ENCODE measurements at places on chromosomes 6 and 20.
A peak's percentile ranks its signal among the peaks of the same experiment; 100 is the strongest.

DNA sequence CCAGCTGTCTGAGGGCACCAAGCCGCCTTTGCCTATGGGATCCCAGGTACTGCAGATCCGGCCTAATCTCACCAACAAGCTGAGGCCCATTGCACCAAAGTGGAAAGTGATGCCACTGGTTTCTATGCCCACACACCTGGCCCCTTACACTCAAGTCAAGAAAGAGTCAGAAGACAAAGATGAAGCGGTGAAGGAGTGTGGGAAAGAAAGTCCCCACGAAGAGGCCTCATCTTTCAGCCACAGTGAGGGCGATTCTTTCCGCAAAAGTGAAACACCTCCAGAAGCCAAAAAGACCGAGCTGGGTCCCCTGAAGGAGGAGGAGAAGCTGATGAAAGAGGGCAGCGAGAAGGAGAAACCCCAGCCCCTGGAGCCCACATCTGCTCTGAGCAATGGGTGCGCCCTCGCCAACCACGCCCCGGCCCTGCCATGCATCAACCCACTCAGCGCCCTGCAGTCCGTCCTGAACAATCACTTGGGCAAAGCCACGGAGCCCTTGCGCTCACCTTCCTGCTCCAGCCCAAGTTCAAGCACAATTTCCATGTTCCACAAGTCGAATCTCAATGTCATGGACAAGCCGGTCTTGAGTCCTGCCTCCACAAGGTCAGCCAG lies 283.0 kb downstream of the TSHZ2 start:
- DNase-seq, result no peak

DNA sequence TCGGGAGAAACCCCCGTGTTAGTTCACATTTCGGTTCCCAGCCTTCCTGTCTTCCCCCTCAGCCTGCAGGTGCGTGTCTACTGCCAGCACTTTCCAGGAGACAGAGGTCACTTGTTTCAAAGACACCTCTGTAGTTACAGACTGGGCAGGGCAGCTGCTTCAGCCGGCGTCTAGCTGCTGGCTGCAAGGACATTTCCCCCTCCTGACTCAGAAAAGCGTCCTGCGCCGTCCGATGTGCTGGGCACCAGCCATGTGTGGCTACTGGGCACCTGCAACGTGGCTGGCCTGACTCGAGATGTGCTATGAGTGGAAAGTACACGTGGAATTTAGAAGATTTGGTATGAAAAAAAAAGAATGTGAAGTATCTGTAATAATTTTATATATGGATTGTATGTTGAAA lies 37.6 kb downstream of the RRBP1 start:
- no peak for DNase-seq

DNA sequence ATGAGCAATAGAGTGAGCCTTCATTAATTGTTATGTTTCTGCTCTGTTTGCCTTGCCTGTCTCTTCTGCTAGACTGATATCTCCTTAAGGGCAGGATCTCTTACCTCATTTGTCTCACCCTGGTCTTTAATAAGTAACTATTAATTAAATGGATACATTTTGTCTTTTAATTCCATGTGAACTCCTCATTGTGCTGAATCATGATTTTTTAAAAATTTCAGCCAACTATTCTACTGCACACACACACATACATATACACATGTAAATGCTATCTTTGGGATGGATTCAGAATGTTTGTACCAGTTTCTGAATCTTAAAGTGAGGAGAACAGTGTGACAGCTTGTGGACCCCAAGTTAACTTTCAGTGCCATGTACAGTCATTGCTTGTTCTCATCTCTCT lies 731.1 kb upstream of the MAP3K7 start:
- DNase-seq, result no peak

- DNase-seq, result no peak
Measured at GRCh38 chr6:119147101-119148053, 68.9 kb upstream of the FAM184A start.

- no peak for DNase-seq
Measured at GRCh38 chr6:168326294-168327261, 7.0 kb upstream of the DACT2 start.

GRCh38 chr20:41268402-41268801 lies 49.1 kb downstream of the ZHX3 start:
- DNase-seq, result no peak

DNA sequence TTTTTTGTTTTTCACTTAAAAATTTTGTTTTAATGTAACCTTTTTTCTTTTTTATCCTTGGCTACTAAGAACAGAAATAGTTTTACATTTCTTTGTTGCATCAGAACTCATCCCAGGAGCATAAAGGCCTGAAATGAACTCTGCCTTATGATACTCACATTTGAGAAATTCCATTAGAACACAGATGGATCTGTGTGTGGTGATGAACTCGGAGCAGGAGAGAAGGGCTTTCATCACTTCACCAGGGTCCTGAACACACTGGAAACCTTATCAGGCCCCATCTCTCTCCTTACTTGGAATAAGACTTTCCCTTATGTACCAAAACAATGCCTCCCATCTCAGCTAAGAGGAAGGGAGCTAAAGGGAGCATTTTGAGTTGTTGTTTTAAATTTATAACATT lies 139.4 kb downstream of the PHF3 start:
- no peak for DNase-seq

GRCh38 chr6:157381631-157382621 lies 936 bp downstream of the ZDHHC14 start:
- DNase-seq, result no peak

DNA sequence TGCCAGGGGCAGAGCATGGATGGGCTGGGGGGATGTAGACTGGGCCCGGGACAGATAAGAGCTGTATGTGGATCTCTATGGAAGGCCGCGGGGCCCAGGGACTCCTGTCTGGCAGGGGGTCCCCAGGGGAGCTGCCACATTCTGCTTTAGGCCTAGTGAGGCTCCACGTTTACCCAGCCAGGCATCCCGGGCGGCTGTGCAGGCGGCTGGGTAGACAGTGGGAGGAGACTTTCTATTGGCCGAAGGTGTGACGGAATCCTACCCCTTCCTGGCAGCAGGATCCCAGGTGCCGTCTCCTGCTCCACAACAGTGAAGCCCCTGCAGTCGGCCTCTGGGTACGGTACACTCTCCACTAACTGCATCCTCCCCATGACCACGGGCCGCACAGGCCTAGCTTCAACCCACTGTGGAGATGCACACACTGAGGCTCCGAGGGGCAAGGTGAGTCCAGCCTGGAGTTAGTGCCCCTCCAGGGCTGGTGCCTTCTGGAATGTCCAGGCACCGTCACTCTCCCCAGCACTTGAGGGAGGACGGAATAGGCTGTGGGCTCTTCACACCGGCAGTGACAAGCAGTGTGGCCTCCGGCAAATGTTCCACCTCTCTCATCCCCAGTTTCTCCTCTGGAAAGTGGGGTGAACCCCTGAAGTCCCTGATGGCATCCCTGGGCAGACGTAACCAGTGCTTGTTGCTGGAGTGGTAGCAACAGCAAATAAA lies 36.8 kb upstream of the ZBP1 start:
- DNase-seq, result no peak

GRCh38 chr6:123794799-123795198 lies 8.9 kb upstream of the NKAIN2 start:
- no peak for DNase-seq

- DNase-seq, result no peak
Measured at GRCh38 chr6:139452148-139452876, 77.9 kb upstream of the CITED2 start.

GRCh38 chr6:122806291-122806690 lies 17.2 kb downstream of the SMPDL3A start:
- DNase-seq, result no peak

DNA sequence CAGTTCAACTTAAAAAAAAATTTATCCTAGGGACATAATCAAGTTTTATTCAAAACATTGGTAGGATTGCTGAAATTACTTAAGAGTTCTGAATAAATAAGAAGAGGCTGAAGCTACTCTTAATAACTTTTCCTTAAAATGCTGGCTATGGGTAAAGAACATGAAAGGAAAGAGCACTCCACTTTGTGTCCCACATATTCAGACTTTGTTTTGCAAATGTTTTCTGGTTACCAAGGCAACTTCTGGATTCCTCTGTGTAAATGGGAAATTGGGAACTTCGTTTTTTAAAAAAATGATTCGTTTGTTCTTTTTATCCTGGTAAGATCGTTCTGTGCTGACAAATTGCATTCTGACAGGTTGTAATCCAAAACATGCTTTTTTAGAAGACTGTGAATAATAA lies 115.0 kb downstream of the KIF6 start:
- no peak for DNase-seq

GRCh38 chr6:31495580-31495979 lies 2.4 kb upstream of the MICB start:
- no peak for DNase-seq

DNA sequence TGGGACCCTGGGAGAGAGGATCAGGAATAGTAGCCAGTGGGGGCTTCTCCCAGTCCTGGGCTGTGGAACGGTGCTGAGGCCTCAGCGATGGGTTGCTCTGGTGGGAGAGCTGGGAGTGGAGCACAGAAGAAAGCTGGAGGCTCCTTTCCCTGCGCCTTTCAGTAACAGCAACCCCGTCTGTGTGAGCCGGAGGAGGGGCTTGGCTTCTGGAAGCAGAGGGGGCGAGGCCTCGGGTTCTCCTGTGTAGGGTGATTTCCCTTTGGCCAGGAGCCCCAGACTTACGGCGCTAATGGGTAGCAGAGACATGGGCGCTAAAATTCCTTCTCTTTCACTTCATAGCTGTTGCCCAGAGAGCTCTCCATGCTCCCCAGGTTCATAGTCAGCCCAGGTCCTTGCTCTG lies 55.0 kb downstream of the DAAM2 start:
- DNase-seq, result no peak

DNA sequence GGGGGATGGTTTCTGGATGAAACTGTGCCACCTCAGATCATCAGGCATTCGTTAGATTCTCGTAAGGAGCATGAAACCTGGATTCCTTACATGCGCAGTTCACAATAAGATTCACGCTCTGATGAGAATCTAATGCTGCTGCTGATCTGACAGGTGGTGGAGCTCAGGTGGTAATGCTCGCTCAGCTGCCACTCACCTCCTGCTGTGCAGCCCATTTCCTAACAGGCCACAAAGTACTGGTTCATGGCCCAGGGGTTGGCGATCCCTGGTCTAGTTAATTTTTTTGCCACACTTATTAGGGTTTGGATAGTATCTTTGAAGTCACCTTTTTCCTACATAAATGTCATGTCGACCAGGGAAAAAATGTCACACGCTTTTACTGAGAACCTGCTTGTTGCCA lies 96.8 kb upstream of the MLIP start:
- DNase-seq, result no peak

GRCh38 chr6:110748453-110748852 lies 66.8 kb downstream of the CDK19 start:
- peak; percentile 8 for DNase-seq

GRCh38 chr20:38278131-38278530 lies 17.6 kb upstream of the KIAA1755 start:
- no peak for DNase-seq

- DNase-seq, result no peak
Measured at GRCh38 chr20:12886618-12887363, 122.0 kb upstream of the SPTLC3 start.

DNA sequence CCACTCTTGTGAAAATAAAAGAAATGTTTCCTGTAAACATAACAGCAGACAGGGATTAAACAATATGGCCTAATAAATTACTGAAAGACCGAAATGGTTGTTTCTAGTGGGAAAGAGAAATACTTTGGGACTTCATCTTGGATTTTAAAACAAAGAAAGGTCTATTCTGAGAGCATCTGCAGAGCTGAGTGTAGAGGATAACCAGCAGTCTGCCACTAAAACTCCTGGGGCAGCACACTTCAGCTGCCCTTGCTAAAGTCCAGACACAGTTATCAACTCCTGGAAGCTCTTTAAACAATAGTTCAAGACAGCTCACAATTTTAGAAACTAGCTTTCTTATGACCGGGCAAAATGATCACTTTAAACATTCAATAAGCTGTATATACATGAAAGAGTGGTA lies 38.6 kb downstream of the AKIRIN2 start:
- no peak for DNase-seq

DNA sequence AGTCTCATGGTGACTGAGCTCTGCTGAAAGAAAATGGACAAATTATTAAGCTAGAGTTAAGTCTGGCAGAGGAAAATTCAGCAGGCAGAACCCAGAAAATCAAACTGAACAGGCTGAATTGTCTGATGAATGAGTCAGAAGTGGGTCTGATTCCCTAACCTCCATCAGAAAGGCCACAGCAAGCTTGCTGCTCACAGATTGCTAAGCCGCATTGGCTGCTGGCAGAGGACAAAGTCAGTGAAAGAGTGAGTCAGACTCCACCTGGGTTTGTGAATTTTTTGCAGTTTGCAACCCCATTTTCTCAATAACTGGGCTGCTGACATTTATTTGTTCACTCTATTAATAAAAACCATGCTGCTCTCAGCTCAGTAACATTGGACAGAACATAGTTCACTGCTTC lies 191.3 kb downstream of the EPM2A start:
- no peak for DNase-seq

DNA sequence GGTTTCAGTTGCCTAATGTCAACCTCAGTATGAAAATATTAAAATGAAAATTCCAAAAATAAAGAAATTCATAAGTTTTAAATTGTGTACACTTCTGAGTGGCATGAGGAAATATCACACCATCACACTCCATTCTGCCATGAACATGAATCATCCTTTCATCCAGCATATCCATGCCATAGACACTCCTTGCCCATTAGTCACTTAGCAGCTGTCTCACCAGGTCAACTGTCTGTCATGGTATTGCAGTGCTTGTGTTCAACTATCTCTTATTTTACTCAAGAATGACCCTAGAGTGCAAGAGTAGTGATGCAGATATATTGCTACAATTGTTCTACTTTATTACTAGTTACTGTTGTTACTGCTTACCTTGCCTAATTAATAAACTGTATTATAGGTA lies 712.4 kb downstream of the EPHA7 start:
- DNase-seq, result no peak

DNA sequence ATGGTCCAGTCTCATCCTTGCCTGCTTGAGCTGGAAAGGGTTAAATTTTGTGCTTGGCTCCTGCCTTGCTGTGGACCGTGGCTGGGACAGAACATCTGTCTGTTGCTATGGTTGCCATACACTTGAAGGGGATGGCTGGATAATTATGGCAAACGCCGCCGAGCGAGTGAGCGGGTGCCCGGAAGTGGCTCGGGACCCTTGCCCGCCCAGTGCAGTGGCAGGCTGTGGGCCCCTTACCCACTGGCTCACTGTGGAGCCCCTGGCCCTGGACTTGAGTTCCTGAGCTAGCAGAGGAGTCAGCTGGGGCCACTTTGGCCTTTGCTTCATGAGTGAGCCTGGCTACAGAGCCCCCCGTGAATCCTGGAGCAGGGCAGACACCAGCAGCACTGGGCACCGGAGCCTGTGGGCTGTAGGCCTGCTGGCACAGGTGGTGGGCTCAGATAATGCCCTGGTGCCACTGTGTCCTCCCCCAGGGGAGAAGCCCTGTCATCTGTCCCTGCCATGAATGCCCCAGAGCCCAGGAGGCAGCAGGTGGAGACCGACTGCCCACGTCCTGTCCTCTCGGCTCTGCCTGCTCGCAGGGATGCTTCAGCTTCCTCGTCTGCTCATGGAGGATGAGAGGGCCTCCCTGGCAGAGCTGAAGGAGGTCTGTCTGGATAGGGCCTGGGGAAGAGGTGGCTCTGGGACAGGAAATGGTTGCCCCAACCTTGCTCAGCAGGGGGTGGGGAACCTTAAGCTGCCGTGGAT lies 25.5 kb upstream of the NOL4L start:
- no peak for DNase-seq

- no peak for DNase-seq
Measured at GRCh38 chr20:19260412-19261090, 48.1 kb downstream of the SLC24A3 start.

- peak; percentile 50 for DNase-seq
Measured at GRCh38 chr20:25750765-25751696, 54.4 kb upstream of the ZNF337 start.

All from NCI-H446 (cell line).